ENCODE measurements at places on chromosomes 13 and 19.

DNA sequence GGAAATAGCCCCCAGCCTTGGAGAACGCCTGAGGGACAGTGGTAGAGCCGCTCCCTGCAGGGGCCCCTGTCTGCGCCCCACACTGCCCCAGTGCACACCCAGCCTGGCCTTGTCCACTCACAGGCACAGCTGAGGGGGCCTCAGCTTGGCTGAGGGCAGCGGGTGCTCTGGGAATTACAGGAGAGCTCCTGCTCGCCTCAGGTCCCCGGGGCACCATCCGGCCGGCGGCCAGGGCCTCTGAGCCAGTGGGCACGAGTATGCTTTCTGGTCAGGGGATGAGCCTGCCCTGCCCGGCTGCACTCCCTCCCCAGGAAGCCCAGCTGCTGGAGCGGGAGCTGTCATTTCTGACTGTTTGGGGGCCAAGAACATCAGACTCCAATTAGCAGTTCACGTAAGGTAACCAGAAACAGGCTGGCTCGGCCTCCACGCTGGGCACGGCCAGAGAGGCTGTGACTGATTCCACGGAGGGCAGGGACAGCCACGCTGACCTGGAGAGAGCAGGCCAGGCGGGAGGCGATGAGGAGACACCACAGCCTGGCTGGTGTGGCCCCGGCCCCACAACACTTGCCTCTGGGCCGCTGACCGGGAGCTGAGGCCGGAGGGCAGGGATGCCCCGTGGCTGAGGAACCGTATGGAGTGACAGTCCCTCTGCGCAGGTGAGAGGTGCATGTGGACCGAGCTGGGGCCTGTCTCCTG lies 15.4 kb downstream of the CEBPG start:
- no peak for DNase-seq

DNA sequence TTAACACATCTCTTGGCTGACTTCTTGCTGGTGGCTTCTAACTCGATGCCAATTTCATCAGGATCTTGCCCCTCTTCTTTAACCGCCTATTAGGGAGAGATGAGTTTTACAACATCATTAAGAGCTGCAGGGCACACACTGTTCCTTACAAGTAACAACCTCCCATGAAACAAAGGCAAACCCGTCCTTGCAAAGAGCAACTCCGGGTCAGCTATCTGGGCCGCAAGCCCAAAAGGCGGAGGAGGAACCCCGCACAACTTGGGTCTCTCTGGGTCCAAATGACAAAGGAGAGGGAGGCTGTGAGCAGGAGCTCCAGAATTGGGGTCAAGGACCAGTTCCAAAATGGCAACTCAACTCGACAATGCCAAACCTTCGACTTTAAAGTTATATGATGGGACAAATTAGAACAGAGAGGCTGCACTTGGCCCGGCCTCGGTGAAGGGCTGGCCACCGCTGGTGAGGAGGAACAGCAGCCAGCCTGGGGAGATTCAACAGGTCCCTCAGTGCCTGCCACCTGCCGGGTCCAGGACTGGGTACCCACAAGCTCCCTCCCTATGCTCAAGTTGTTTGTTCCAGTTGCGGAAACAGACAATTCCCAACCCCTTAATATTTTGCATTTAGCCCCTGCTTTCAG lies 1.1 kb downstream of the SAFB2 start:
- DNase-seq: no peak

- no peak for DNase-seq
Measured at GRCh38 chr13:97849305-97849704, 104.2 kb upstream of the IPO5 start.

GRCh38 chr13:20696073-20696472 lies 7.4 kb upstream of the IL17D start:
- DNase-seq: no peak

DNA sequence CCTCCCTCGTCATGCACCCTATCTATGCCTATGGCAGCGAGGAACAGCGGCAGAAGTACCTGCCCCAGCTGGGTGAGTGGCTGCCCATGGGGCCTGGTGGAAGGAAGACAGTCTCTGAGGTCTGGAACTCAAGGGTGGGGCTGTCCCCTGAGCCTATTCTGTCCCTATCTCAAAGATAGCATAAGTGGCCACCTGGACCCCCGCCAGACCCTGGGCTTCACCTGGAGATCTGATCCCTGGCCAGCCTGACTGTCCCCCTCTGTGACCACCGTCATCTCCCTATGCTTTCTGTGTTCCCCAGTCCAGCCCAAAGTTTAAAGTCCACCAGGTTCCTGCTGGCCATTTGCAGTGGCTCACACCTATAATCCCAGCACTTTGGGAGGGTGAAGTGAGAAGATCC lies 2.6 kb downstream of the GCDH start:
- no peak for DNase-seq

DNA sequence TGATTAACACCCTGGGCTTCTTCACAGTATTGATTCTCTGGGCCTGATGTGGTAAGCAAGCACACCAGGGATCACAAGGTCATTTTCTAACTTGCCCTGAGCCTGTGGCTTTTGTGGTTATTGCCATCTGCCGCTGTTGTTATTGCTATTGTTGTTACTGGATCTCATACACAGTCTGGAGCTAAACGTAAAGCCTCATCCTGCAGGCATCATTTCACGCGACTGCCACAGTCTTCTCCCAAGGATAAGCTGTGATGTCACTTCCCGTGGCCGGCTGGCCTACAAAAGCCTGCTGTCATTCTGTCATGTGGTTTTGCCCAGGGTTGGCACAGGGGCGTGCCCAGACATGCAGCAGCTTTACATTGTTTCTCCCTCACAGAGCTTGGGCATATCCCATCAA lies 154.0 kb upstream of the GPR12 start:
- DNase-seq: no peak

DNA sequence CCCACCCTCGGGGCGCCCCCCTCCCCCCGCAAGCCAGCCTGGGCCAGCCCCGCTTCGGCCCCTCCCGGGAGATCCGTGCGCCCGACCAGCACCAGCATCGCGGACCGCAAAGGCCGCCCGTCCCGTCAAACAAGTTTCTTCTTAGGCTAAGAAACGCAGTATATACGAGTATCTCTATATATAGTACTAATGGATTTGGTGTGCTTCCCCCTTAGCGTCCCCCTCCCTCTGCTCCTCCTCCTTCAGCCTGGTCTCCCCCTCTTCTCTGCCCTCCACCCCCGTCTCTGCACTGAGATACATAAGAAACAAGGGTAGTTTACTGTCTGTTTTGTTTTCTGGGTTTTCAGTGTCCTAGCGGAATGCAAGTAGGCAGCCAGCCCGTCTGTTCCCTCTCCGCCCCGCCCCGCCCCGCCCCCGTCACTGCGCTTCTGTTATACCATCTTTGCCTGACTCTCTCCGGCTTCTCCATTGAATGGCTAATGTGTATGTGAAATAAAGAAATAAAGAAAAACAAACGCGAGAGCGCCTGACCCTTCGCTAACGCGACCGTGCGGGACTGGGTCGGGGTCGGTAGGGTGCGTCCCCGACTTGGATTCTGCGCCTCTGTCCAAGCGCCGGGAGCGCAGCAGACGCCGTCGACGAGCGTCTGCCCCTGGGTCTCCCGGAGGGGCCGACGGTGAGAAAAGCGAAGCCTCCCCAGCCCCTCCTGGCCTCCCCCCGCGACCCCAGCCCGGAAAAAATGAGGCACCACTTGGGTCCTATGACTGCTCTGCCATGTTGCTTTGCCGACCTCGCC lies 4.2 kb downstream of the LYL1 start:
- DNase-seq: no peak

DNA sequence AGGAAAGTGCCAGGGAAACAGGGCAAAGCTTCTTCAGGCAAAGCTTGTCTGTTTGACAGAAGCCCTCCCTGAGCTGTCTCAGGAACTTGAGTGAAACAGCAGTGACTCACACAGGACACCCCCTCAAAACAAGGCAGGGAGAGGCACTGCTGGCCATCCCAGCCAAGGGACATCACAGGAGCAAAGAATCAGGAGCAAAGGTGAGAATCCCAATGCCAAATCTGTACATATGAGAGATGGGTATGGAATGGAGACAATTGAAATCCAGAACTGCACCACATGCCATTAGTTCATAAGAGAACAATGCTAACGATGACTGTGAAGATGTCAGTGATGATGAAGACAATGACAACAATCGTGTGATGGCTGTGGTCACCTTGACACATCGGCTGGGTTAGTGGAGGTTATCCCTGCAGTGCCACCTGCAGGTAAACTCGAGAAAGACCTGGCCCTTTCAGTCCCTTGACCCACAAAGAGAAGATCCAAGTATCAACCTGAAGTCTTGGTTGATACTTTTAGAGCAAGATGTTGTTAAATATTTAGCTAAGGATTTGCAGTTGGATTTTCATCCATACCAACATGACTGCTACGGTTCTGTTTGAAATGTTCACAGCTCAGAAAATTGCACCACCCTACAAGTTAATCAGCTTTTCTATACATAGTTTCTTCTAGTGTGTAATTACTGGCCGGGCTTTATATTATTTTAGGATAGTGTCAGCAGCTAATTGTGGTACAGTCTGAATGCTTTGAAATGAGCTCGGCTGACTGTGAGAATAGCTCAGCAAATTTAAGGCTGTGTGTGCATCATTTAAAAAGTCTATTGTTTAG lies 42.0 kb upstream of the IPO5 start:
- no peak for DNase-seq

GRCh38 chr19:46113726-46114125 lies 10.8 kb downstream of the IGFL3 start:
- no peak for DNase-seq

DNA sequence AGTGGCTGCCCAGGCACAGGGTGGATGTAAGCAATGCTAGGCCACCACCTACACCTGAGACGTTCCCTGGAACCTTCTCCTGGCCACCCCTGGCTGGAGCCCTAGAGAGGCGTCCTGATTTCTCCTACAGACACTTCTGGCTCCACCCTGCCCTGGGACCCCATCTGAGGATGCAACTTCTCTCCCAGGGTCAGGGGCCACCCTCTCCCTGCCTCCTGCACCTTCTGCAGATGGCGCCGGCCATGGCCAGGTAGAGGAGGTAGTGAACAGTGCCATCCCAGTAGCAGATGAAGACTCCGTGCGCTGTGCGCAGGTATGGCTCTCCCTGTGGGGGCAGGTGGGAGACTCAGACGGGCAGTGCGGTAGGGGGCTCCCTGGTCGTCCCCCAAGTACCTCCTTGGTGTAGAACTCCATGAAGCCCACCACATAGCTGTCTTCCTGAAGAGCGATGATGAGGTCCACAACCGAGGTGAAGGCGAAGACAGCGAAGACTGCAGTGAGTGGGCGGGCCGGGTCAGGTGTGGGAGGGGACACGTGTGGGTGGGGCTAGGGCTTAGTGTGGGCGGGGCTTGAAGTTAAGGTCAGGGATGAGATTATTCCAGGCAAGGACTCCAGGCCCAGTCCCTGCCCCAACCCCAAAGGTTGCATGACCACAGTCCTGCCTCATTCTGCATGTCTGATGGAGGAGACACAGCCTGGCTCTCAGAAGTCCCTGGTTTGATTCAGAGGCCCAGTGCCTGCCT lies 3.0 kb downstream of the TM6SF2 start:
- no peak for DNase-seq

- DNase-seq: no peak
Measured at GRCh38 chr19:29170554-29170953, 42.4 kb downstream of the UQCRFS1 start.

GRCh38 chr19:10797541-10798256 lies 38.3 kb downstream of the TMED1 start:
- no peak for DNase-seq

DNA sequence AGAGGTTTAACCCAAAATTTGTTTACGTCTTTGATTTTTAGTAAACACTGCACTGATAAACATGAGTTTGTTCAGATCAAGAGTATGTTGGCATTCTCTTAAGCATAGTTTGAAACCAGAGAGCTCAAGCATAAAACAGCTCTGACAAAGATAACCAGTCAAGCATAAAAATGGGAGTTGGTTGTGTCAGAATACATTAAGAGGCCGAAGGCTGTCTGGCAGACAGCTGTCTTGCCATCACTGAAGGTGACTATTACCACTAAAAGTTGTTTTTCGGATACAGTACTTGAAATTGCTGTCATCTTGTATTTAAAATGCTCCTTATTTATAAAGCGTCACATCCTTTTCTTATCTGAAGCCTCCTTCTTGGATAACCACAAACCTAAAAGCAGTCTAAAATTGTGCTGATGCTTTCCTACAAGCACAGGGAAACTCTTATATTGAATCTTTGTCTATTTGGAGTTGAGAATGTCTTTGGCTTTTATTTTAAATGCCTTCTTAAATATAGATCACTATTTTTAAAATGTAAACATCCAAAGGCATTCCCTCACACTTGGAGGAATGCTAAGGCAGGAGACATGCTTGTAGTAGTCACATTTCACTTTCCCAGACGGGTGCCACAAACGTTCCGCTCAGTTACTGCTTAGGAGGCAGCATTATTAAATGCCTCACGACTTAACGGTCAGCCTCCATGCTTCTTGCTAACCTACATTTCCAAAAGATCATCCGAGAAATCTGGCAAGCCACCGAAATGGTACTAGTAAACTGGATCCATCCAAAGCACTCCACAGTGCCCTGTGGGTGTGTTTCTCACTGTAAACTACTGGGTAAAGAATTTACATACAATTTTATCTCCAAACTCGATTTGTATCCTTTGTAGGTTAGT lies 1.5 kb downstream of the SMAD9 start:
- DNase-seq: no peak

- no peak for DNase-seq
Measured at GRCh38 chr19:3914199-3914598, 18.7 kb upstream of the NMRK2 start.

- no peak for DNase-seq
Measured at GRCh38 chr19:13623716-13624710, 117.7 kb upstream of the CACNA1A start.

- DNase-seq: no peak
Measured at GRCh38 chr13:110832205-110832479, 82.7 kb downstream of the ANKRD10 start.

Data from T1000 (cell line).